ENCODE measurements at places on chromosomes 13 and 19.

DNA sequence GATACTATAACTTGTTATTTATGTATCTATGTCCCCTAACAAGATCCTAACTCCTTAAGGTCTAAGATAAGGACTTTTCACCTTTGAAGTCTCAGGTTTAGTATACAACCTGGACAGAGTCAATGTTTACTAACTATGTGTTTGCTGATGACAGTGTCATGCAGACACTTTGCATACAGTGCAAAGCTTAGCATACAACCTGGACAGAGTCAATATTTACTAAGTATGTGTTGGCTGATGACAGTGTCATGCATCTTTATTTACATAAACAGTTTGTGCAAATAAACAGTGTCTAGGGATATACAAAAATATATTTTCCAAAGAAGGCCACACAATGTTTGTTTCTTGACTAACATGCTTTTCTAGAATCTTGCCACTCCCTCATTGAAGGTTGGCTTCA, 34.7 kb downstream of the DCT start:
- no peak for DNase-seq

DNA sequence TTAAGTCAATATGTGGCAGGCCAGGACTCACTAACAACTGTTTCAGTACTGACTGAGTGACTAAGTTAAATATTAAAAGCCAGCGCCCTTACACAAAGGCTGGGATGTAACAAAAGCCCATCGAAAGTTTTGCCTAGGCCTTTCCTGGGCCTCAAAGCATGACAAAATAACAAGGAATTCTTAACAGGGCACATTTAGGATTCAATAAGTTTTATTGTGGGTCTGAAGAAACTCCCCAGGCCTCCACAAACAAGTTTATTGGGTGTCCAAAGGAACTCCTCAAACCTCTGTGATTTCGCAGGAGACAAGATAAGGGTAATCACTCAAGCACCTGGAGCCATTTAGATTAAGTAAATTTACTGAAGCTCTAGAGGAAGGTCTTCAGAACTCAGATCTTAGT, 130.7 kb upstream of the SGCG start:
- no peak for DNase-seq

- no peak for DNase-seq
Measured at GRCh38 chr19:40241809-40242384, 15.4 kb upstream of the CCNP start.

DNA sequence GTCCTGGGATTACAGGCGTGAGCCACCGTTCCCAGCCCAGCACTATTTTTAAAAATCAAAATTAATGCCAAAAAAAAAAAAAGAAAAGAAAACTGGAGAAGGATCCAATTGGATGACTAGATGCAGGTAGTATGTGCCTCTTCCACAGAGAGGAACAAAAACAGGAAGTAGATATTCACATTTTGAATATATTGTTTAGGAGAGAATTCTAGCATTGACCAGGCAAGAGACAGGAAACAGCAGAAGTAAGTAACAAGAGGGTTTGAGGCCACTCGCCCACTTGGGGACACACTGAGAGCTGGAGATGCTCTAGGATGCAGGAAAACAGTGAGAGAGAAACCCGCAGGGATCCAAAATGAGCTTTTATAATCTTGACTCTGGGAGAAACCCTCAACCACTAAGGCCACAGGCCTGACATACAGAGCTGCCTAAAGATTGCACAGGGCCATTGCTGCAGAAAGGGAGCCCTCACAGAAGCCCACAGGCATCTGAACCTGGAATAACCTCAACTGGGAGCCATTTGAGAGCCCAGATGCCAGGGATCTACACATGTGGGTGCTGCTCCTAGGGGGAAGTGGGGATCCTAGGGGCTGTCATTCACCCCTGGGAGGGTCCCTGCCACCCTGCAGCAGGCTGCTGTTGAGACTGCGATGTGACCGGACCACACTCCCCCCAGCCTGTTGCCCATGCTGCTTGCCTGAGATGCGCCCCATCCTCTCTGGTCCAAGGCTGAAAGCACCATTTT, 28.2 kb downstream of the IGFL2 start:
- DNase-seq = no peak

DNA sequence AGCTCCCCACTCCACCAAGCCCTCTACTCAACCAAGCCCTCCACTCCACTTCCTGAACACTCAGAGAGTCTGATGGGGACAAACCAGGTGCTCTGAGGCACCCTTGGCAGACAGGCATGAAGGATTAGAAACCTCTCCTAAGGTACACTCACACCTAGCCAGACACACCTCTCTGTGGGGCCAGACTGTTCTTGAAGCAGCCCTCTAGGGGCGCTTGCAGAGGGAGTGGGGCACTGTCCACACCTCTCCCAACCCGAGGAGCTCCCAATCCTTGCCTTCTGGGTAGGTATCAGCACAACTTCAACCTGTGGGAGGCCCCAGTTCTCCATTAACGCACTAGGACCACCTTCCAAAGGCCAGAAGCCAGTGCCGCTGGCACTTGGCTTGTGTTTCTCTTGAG, 108.7 kb upstream of the VSTM2B start:
- no peak for DNase-seq
